ENCODE measurements at places on chromosomes 13 and 19. TPM values are rescaled to one million over a fixed set of nuclear protein-coding genes. Genes with fewer than 3 reads are reported as not detected.

The ICAM5 gene
- 2.0 TPM for total RNA-seq

The C2CD4C gene
- total RNA-seq, result 2.2 TPM

The ZNF729 gene
- not detected for total RNA-seq

The ZNRF4 gene
- total RNA-seq, result not detected

The RETN gene
- total RNA-seq, result not detected

The CATSPERD gene
- total RNA-seq, result not detected

The SPACA4 gene
- 3.9 TPM for total RNA-seq

The LCP1 gene
- 30.9 TPM for total RNA-seq

The ZNF285 gene
- total RNA-seq, result 0.98 TPM

The CD79A gene
- total RNA-seq, result not detected

The MYO16 gene
- 0.49 TPM for total RNA-seq

The CCDC122 gene
- total RNA-seq, result 4.9 TPM

The ALDH16A1 gene
- total RNA-seq, result 29.5 TPM

The TUBA3C gene
- total RNA-seq, result not detected

The SKA3 gene
- 5.4 TPM for total RNA-seq

The OR10H1 gene
- total RNA-seq, result not detected

The ZNF554 gene
- 6.9 TPM for total RNA-seq

The LINGO3 gene
- total RNA-seq, result not detected

The ZNF101 gene
- 6.9 TPM for total RNA-seq

The ZNF763 gene
- total RNA-seq, result 2.9 TPM

The BRME1 gene
- 12.0 TPM for total RNA-seq

The KLK12 gene
- total RNA-seq, result 4.2 TPM

The IQCN gene
- total RNA-seq, result 4.4 TPM

The HCST gene
- total RNA-seq, result 9.1 TPM

The LILRA1 gene
- total RNA-seq, result 1.7 TPM

The NLRP4 gene
- not detected for total RNA-seq

The PSG1 gene
- not detected for total RNA-seq

The AXL gene
- 53.5 TPM for total RNA-seq

The ZNF132 gene
- 5.2 TPM for total RNA-seq

The PRKCG gene
- not detected for total RNA-seq

The MBD3L3 gene
- total RNA-seq, result not detected

The FFAR3 gene
- not detected for total RNA-seq

The IZUMO1 gene
- total RNA-seq, result 2.2 TPM

The RGCC gene
- total RNA-seq, result 212 TPM

The KIR2DL1 gene
- not detected for total RNA-seq

The LGI4 gene
- 32.9 TPM for total RNA-seq

The PEG3 gene
- total RNA-seq, result 15.2 TPM

The PDE4A gene
- 16.7 TPM for total RNA-seq

The UBE2L5 gene
- not detected for total RNA-seq

The ZNF787 gene
- 13.5 TPM for total RNA-seq

The PRKCSH gene
- 79.1 TPM for total RNA-seq

The SH2D3A gene
- total RNA-seq, result 21.9 TPM

The MRPL57 gene
- 31.9 TPM for total RNA-seq

The LIM2 gene
- total RNA-seq, result not detected

The TBXA2R gene
- 1.7 TPM for total RNA-seq

The TEX101 gene
- not detected for total RNA-seq

The ZNF136 gene
- total RNA-seq, result 8.1 TPM

The CDX2 gene
- not detected for total RNA-seq

The KLK4 gene
- total RNA-seq, result not detected

The FAM124A gene
- total RNA-seq, result 5.4 TPM

The SIGLEC7 gene
- 1.5 TPM for total RNA-seq

The DACH1 gene
- 7.9 TPM for total RNA-seq

The ERCC2 gene
- 17.9 TPM for total RNA-seq

The NKPD1 gene
- total RNA-seq, result 14.0 TPM

The ZNF667 gene
- 2.5 TPM for total RNA-seq

The KCNRG gene
- total RNA-seq, result not detected

The C19orf33 gene
- total RNA-seq, result 96.5 TPM

The C19orf18 gene
- total RNA-seq, result 2.9 TPM

Data from vagina (tissue), 2 donors.